BE2C (cell line): ENCODE measurements at places on chromosomes 4 and X.

DNA sequence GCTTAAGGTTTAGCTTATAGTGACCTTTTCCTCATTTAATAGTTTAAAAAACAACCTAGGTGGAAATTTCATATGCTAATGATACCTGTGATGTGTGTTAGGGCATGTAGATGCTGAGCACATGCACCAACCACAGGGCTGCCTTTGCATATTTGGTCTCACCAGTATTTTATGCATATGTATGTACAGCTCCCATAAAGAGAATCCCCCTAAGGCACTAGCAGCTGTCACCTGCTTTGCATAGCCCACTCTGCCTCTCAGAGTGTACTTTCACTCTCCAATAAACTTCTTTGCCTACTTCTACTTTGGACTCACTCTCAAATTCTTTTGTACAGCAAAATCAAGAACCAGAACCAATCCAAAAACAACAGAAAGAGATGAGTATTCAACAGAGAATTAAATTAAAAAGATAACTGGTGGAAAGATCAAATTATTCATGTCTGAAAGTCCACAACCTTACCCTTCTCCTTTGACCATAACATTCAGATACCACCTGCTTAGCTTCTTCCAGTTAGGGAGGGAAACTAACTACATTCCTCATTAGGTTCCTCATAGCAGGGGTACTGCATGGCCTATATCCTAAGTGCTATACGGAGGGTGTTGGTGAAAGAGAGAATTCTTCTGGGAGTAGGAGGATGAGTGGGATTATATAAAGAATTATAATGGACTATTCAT, 250.5 kb downstream of the STPG2 start:
- DNase-seq: no peak

- DNase-seq: peak; percentile 85
Observed at GRCh38 chr4:85676850-85677590, 202.1 kb downstream of the ARHGAP24 start.

GRCh38 chr4:181647396-181648147, 595.6 kb upstream of the TENM3 start:
- DNase-seq: no peak

DNA sequence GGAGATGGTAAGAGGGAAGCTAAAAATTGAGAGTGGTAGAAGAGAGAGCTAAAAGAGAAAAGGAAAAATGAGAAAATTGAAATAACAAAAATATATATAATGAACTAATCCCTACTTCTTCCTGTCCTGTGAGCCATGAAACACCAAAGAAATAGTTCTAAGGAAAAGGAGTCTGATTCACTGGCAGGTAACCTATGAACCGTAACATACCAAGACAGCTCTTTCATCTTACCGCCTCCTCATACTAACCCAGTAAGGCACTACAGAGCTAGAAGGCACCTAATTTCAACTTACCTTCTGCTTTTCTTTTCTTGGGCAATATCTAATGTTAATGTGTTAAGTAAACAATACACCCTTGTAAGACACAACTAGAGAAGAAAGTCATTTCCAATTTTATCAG, 297.7 kb upstream of the DIAPH2 start:
- no peak for DNase-seq
